ENCODE measurements at places on chromosomes 12 and 14. TPM values are rescaled to one million over a fixed set of nuclear protein-coding genes. Genes with fewer than 3 reads are reported as not detected.

DNA sequence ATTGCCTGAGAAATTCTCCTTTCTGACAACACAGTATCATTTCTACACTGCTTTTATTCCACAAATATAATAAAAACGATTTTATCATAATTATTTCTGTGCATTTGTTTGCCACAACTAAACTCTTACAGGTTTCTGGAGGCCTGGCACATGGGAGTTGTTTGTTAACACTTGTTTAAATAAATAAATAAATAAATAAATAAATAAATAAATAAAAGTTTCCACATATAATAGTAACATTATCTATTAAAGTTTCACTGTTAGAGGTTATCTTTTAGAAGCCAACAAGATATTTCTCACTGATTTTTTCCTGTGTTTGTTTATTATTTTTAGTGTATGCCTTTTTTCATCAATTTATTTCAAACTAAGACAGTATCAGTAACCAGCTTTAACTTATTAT is 323.3 kb downstream of the FOXG1 start:
- no peak for DNase-seq
- no peak overlapping the region for H3K4me3 ChIP-seq
- peaks cover 3% of the 10 kb centered on the region for H3K27me3 ChIP-seq
- H3K27ac ChIP-seq: no peak overlapping the region
- peaks cover 6% of the 10 kb centered on the region for H3K4me1 ChIP-seq

Gene PDE3A
- 1.3 TPM for total RNA-seq

DNA sequence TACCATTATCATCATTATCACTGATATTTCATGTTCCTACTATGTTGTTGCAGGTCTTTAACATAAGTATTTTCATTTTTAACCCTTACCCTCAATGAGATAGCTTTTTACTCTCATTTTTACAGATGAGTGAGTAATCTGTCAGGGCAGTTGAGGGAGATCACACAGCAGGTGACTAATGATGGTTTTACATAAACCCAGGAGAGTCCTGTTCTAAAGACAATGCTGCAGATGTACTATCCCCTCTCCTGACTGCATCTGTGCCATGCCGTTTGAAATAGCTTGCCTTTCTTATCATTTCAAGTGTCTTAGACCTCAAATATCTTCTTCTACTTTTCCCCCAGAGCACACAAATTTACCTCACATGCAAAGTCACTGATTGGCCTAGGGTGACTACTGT is 1552.1 kb upstream of the SEL1L start:
- H3K4me1 ChIP-seq: peaks cover 3% of the 10 kb centered on the region
- no peak overlapping the region for H3K4me3 ChIP-seq
- H3K27me3 ChIP-seq: no peaks in the 10 kb centered on the region
- DNase-seq: no peak

GRCh38 chr14:101135796-101136742 is 232.5 kb upstream of the RTL1 start:
- H3K36me3 ChIP-seq: no peaks in the 10 kb centered on the region
- DNase-seq: no peak
- H3K4me3 ChIP-seq: no peak overlapping the region
- H3K27ac ChIP-seq: no peak overlapping the region
- no peaks in the 10 kb centered on the region for H3K27me3 ChIP-seq
- H3K4me1 ChIP-seq: no peaks in the 10 kb centered on the region

All from glutamatergic neuron (in vitro differentiated cells).